ENCODE measurements at places on chromosomes 5 and 9.
A peak's percentile ranks its signal among the peaks of the same experiment; 100 is the strongest.

GRCh38 chr5:43117092-43117491 is 3.6 kb upstream of the ZNF131 start:
- DNase-seq = no peak

DNA sequence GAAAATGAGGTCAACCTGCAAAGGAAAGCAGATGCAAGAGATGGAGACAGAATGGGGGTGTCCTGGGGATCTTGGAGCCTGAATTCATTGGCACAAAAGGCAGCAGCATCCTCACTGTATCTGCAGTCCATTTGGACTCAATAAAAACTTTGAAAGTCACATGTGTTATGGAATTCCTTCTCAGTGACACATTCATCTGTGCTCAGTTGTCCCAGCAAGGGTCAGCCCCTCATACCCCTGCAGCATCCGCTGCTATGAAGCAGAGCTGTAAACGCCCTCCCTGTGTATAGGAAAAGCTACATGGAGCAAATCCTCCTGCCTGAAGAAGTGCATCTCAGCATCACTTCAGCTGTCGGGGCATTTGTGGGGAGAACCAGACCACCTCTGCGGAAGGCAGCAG is 14.5 kb upstream of the RARS1 start:
- DNase-seq = no peak

- DNase-seq = no peak
These were observed 126.4 kb downstream of the DOCK2 start for GRCh38 chr5:169763376-169764017.

DNA sequence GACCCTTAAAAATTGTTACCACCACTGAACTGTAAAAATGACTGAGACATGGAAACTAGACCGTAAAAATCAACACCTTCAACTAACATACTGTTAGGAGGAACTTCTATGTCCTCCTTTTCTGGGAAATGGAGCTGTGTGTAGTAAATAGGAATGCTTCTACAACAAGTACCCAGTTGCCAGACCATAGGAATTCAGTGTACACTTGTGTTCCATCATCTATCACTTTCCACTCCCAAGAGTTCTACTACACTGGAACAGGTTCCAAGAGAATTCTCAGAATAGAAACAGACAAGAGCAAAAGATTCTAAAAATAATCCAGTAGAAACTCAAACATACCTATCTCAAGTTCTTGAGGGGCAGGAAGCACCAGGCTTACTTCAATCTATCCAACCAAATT is 23.6 kb downstream of the UBAP2 start:
- no peak for DNase-seq

- DNase-seq = no peak
These were observed 357.7 kb downstream of the SEMA5A start for GRCh38 chr5:9188131-9188530.

DNA sequence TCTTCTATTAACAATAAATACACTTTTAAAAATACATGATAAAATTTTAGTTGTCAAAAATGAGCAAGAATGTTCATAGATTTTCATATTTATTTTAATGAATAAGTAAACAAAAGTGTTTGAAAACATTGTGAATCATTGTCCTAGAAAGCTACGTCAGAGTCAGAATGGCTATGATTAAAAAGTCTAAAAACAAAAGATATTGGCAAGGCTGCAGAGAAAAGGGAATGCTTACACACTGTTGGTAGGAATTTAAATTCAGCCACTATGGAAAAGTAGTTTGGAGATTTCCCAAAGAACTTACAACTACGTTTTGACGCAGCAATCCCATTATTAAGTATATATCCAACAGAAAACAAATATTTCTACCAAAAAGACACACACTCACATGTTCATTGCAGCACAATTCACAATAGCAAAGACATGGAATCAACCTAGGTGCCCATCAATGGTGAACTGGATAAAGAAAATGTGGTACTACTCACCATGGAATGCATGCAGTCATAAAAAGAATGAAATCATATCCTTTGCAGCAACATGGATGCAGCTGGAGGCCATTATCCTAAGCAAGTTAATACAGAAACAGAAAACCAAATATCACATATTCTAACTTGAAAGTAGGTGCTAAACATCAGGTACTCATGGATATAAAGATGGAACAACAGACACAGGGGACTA is 49.2 kb upstream of the FBXL17 start:
- DNase-seq = no peak

- DNase-seq = no peak
These were observed 816.1 kb upstream of the C9orf72 start for GRCh38 chr9:28389411-28389810.

DNA sequence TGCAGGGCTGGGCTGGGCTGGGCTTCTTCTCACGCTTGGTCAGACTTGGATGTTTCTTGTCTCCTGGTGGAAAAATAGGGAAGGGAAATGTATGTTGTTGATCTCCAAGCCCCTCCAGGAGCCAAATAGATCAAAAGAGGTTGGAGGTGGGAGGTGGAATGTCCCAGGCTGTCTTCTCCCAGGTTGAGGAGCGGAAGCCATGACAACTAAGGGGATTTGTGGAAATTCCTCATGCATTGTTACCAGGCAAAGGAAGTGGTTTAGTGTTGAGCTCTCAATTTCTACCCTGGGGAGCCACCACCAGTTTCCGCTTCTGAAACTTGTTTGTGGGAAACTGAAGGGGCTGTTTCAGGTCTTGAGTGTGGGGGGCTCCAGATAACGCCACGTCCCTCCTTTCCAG is 79.0 kb downstream of the SPRY4 start:
- no peak for DNase-seq

DNA sequence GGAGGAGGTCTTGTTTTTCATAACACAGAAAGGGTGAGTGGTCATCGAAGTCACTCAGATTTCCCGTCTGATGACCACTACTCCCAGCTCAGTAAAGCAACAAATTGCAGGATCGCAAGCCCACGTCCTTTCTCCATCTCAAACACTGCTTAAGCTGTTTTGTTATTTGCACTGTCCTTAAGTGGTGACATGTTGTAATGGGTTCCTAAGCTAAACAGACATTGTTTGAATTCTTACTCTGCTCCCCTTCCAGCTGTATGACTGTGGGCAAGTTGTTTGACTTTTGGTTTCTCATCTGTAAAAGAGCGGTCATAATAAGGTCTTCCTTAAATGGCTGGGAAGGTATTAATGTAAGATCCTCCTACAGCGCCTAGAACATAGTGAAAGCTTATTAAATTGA is 62.8 kb upstream of the EQTN start:
- DNase-seq = no peak

GRCh38 chr5:107135391-107135790 is 535.3 kb downstream of the EFNA5 start:
- DNase-seq = no peak

DNA sequence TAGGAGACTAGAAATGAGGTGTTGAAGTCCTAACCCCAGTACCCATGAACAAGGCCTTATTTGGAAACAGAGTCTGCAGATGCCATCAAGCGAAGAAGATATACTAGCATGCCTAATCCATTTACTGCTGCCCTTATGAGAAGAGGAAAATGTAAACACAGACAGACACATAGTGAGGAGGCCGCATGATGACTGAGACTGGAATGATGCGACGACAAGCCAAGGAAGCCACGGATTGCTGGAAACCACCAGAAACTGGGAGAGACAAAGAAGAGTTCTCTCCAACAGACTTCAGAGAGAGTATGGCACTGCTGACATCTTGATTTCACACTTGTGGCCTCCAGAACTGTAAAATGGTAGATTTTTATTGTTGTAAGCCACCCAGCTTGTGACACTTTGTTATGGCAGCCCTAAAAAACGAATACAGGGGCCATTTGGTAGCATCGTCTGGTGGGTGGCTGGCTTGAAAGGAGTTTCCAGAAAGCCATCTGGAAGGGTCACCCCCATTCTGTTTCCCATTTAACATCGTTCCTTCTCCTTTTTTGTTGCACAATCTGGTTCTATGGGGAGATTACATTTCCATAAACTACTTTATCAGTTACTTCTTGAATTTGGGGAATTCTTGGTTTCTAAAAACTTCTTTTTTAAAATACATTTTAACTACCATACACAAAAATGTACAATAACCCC is 193.1 kb downstream of the HSD17B3 start:
- no peak for DNase-seq

DNA sequence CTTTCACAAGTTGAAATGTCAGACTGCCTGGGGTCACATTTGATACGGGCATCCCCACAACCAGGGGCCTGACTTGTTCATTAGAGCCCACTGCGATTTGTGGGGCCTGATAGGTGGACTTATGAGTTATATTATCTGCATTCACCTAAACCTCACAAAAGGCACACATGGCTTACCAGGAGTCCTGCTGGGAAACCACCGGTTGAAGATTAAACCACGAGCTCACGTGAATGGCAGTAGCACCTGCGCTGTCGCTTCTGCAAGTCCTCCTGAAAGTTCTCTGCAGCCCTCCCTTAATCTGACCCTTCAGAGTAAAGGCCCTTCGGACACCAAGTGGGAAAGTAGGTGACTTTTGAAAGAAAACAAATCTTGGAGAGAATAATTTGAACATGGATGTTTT is 68.9 kb downstream of the PPIC start:
- DNase-seq = no peak

- peak; percentile 85 for DNase-seq
These were observed 12.8 kb downstream of the NOTCH1 start for GRCh38 chr9:136532799-136533774.

- DNase-seq = no peak
These were observed 441.1 kb downstream of the SEMA5A start for GRCh38 chr5:9104571-9105339.

- DNase-seq = no peak
These were observed 25.9 kb downstream of the CDC42SE2 start for GRCh38 chr5:131289738-131290137.

DNA sequence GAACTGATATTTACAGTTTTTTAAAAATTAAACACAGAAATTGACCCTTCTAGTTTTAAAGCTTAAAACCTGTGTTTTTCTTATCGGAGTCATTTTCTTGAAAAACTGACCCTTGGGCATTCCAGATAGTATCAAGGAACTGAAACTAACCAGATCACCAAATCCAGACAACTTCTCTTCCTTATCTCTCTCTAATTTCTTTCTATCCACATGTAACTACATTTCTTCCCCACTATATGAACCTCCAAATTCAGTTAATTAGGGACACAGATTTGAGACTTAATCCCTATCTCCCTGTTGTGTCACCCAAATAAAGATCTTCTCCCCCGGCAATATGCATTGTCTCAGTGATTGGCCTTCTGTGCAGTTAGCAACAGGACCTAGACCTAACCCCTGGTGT is 1643.0 kb upstream of the CDH6 start:
- no peak for DNase-seq

GRCh38 chr9:101274971-101275768 is 109.6 kb downstream of the BAAT start:
- no peak for DNase-seq

GRCh38 chr9:109953813-109954497 is 174.0 kb downstream of the PALM2AKAP2 start:
- no peak for DNase-seq

GRCh38 chr5:25448190-25448621 is 803.4 kb upstream of the CDH10 start:
- DNase-seq = no peak

DNA sequence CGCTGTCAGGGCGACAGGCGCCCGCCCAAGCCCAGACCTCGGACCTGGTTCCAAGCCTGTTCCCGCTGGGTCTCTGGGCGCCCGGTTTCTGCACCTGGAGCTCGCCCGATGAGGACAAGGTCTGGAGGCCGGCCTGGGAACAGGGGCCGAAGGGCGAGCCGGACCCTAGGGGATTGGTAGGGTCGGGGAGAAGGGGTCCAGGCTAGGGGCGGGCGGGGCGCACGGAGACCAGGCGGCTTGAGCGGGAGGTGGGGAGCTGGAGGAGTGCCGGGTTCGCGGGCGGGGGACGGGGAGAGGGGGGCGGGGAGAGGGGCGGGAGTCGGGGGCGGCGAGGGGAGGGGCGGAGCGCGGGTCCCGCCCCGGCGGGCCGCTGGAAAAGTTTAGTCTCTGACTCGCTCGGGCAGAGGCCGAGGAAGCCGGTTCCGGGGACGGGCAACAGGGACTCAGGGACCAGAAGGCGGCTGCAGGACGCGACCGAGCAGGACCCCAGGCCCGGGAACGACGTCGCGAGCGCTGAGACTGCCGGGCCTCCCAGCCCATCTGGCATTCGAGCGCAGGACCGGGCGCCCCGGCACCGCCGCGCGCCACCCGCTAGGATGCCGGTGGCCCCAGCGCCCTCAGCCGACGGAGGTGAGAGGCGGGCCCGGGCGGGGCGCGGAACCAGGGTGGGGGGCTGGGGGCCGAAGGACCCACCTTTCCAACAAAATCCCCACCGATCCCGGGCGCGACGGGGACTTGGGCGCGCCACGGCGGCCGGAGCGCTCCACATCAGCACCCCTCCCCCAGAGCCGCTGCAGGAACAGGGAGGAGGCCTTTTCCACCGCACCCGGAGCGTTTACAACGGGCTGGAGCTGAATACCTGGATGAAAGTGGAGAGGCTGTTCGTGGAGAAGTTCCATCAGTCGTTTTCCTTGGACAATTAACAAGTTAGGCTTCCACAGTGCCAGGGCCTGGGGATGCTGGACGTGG is at the start of gene S1PR3:
S1PR3 (plus strand) TSS at position 403 of the 969 bp plus-strand sequence. CDS start 9,733 bp downstream, outside the sequence.
- DNase-seq = peak; percentile 57

- DNase-seq = peak; percentile 37
These were observed 70.8 kb downstream of the SERINC5 start for GRCh38 chr5:80185095-80185494.

GRCh38 chr5:93034621-93035590 is 546.1 kb downstream of the NR2F1-AS1 start:
- DNase-seq = no peak

GRCh38 chr5:123157791-123158581 is 68.9 kb downstream of the PRDM6 start:
- DNase-seq = no peak

DNA sequence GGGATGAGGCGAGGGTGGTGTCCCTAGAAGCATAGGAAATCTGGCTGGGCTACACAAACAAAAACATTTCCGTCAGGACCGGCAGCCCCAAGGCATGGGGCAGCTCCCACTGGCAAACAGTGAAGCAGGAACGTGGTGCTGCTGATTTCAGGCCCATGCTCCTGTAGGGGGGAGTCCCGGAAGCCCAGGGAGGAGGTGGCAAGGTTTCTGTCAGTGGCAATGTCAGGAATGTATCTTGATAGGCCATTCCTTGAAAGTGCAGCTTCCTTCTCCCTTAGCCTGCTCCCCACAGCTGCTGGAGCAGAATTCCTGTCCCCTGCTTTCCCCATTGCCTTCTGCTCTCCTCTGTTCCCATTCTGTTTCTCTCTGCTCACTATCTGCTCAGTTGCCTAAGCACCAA is 42.4 kb downstream of the MRRF start:
- no peak for DNase-seq

DNA sequence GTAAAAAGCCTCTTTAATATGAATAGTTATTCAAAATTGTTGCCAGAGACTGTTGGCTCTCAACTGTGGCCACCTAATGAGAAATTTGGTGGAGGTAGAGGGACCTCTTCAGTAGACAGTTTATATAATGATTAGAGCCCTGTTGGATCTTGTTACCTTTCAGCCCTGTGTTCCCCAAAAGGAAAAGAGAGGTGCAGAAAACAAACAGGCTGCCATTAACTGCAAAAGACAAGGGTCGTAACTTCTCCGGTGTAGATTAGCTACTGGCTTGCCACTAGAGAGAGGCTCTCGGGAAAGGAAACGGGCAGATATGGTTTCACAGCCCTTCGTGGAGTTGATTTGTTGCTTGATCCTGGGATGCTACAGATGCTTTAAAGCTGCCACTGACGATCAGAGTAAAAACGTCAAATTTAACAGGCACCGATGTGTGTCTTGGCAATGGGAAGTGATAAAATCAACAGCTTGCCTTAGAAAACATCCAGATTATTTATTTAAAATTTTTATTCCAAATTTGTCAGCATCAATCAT is 7.8 kb downstream of the FST start:
- no peak for DNase-seq

- DNase-seq = no peak
These were observed 199.3 kb upstream of the CDH6 start for GRCh38 chr5:30994176-30994575.

All from stimulated activated CD8-positive, alpha-beta memory T cell treated with anti-CD3 and anti-CD28 coated beads, Interleukin-4, amount 100 ng/mL, for 48 hours (primary cell).